SW 1271 (cell line): ENCODE measurements at places on chromosomes 4 and X.

- DNase-seq = no peak
Observed at GRCh38 chr4:167581449-167581965, 347.2 kb upstream of the SPOCK3 start.

DNA sequence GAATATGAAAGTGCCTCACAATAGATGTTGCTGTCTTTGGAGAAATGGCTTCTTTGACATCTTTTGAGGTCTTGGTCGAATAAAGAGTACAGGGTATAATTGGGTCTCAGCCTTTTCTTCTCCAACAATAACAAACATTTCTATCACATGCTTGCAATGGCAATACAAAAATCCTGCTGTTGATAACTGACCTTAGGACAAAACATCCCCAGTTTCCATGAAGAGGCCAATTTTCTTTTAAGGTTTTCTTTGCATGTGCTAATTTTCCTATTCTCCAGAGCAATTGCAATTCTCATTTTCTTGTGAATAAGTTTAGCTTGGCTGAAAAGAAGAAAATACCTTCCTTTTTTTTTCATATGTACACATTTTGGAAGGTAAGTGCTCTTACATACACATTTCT is 130.7 kb upstream of the RPS6KA6 start:
- DNase-seq = no peak

DNA sequence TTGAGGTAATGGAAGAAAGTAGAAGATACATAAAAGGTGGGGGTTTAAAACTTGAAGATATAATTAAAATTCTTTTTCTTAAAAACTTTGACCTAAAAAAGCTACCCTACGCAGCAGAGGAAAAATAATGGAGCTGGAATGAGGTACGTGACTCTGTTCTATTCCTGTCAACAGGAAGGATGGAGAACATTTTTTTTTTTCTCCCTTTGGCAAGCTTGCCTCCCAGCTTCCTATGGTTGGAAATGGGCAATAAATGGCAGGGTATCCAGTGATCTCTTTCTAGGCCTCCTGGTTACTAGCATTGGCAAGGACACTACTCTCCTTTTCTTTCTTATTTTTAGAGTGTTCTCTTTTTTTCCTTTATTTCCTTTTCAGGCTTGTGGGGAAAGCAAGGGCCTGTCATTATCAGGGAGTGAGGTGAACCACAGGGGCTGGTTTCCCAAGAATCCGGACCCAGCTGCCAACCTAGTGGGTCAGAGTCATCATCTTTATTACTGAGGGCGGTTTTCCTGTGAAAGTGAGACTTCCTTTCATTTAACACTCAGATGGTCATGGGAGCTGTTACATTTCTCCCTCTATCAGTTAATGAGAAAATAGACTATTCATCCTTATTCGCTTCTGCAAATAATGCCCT is 224.6 kb downstream of the SPRY1 start:
- no peak for DNase-seq

- DNase-seq = no peak
Observed at GRCh38 chrX:1323315-1323714, 13.3 kb upstream of the IL3RA start.

- no peak for DNase-seq
Observed at GRCh38 chr4:89263265-89263664, 44.3 kb downstream of the GPRIN3 start.

GRCh38 chr4:81106150-81106549 is 75.6 kb downstream of the BMP3 start:
- DNase-seq = no peak

- DNase-seq = no peak
Observed at GRCh38 chr4:53205970-53206369, 159.9 kb downstream of the SCFD2 start.

- peak; percentile 4 for DNase-seq
Observed at GRCh38 chr4:60757986-60758680, 442.0 kb upstream of the ADGRL3 start.

DNA sequence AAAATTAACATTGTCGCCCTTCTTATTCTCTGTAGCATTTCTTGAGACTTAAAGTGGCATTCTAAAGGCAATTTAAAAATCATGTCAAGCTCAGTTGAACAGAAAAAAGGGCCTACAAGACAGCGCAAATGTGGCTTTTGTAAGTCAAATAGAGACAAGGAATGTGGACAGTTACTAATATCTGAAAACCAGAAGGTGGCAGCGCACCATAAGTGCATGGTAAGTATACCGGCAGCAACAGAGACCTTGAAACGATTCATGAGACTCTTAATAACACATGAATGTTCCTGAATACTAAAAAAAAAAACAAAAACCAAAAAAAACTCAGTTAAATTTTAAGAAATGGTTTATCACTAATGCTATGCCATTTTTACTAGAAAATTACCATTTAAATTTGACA is 82.4 kb upstream of the HPRT1 start:
- peak; percentile 3 for DNase-seq

GRCh38 chr4:140156529-140157171 is 2.7 kb upstream of the MAML3 start:
- no peak for DNase-seq

GRCh38 chr4:89894649-89895550 is at the start of gene MMRN1:
Gene MMRN1, plus strand, starts transcription at chr4:89894854. Its CDS starts 118 bp downstream, at chr4:89894972.
- DNase-seq = no peak

DNA sequence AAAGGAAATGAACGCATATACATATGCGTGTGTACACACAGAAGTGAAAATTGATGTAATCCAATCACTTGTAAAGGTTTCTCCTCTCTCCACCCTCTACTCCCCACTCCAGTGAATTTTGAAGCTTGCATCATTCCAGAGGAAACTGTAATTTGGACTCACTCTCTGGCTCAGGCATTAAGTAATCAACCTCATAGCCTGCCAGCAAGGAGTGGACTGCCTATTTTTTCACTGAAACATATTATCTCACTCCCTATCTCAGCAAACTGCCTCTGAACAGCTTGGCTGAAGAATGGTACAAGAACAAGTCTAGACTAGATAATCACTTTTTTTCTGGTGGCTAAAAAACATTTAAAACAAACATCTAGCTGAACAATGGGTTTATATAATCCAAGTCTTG is 124.2 kb downstream of the C4orf51 start:
- DNase-seq = peak; percentile 6

- DNase-seq = no peak
Observed at GRCh38 chr4:3666263-3666662, 99.9 kb upstream of the ADRA2C start.

DNA sequence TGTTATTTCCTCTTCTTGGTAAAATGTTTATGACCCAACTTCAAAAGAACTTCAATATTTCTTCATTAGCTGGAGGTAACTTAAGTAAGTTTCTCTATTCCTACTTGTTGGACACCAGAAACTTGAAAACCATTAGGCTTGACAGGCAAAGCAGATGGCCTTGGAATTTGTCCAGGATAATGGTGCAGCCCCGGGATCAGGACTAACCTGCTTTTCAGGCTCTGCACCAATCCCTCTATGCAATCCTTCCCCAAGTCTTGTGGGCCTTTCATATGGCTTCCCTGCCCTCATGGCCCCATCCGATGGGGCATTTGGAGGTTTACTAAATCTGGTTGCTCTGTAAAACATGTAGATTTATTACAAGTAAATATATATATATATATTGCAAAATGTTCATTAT is 68.5 kb downstream of the SPINK2 start:
- DNase-seq = no peak

GRCh38 chr4:32789026-32789608 is 2068.9 kb downstream of the PCDH7 start:
- DNase-seq = no peak

DNA sequence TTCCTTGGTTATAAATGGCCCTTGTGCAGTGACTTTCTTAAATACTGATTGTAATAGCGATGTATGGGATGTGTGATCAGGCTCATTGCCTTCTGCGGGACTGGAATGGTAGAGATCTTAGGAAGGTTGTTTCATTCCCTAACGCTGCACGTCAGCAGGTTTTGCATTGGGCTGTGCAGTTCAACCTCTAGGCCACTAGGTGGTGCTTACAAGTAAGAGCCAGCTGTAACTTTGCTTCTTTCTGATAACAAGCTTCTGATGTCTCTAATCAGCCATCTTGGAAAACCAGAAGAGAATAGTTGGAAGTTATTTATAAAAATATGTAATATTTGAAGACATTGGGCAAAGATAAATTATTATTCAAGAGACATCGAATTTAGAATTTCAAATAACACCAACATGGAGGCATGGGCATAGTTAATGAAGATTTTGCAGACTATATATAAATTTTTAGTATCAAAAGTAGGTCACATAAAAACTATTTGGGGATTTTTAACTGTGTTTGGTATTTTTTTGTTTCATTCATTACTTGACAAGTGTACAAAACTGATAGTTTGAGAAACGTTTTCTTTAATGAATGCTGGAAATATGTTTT is 339.7 kb upstream of the PCDH7 start:
- peak; percentile 4 for DNase-seq

GRCh38 chrX:46447384-46447783 is 97.8 kb downstream of the ZNF674 start:
- no peak for DNase-seq

DNA sequence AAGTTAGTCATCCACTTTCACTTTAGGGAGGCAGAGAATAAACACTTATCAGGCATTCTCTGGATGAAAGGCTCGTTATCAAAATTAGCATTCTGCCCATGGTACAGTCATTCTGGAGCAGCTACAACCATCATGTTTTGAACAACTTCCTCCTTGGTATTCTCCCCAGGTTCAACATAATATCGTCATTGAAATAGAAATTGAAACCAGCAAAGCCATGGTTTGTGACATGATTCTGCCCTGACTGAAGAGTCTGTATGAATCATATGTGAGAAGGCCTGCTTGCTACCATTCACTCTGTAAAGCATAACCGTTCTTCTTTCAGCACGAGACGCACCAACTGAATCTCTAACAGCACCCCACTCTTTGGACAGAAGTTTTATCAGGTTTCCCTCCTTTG is 127.5 kb upstream of the RADX start:
- no peak for DNase-seq

DNA sequence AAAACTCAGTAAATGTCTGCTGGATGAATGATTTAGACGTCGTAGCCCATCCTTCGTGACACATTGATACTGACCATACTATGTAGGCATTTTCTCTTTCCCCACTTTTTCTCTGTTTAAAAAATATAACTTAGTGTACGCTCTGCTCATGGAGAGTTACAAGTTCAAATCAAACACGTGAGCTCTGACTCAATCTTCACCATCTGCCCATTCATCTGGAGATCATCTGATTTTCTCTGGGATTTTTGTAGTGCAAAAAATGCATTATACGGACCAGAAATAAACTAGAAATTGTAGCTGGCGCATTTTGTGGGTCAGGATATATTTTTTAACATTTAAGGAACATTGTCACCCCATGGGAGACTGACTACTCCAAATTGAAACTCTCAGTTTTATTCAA is 124.7 kb upstream of the FAM9B start:
- DNase-seq = no peak

- DNase-seq = no peak
Observed at GRCh38 chr4:88616275-88617150, 24.2 kb downstream of the HERC3 start.

GRCh38 chr4:69120870-69121269 is 24.6 kb downstream of the UGT2B7 start:
- no peak for DNase-seq

DNA sequence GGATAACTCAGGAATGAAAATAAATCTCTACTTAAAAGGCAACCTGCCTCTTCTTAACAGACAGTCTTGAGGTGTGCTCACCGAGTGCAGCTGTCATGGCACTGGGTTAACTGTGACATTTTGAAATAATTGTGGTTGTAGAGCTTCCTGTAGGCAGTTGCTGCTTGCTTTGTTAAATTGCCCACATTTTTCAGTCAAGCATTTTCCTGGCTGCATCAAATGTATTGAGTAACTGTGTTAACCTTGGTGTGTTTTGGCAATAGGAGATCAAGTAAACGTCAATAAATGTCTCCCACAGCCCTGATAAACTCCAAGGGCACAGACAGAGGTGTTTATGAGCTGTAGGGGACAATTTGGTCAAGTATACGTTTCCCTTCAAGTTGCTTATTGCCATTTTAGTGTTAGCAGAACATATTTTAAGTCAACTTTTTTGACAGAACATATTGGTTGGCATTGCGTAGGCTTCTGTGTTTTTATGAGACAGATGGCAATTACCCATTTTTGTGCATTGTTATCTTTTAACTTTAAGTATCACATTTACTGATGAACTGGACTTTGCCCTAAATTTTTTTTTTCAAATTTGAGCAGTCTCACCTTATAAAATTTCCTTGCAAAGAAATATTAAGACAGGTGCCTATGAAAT is 527.4 kb downstream of the C4orf33 start:
- no peak for DNase-seq

GRCh38 chr4:98663226-98664006 is 5.0 kb upstream of the TSPAN5 start:
- DNase-seq = no peak

- no peak for DNase-seq
Observed at GRCh38 chr4:8353912-8354453, 84.4 kb downstream of the HTRA3 start.

DNA sequence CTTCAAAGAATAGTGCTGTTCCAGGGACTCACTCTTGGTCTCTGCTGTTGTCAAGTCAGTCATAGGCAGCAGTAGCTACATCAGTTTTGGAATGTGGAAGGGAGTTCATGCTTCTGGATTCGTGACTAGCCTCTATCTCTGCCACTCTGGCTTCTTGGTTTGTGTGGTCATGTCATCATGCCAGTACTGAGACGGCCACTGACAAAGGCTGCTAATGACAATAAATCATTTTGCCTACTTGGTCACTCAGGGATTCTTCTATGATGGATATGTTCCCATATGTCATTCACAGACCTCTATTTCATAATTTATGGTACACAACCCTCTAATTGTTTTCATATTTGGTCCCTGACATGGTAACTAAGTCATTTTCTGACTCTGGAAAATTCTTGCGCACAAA is 450.8 kb upstream of the BOD1L1 start:
- no peak for DNase-seq

DNA sequence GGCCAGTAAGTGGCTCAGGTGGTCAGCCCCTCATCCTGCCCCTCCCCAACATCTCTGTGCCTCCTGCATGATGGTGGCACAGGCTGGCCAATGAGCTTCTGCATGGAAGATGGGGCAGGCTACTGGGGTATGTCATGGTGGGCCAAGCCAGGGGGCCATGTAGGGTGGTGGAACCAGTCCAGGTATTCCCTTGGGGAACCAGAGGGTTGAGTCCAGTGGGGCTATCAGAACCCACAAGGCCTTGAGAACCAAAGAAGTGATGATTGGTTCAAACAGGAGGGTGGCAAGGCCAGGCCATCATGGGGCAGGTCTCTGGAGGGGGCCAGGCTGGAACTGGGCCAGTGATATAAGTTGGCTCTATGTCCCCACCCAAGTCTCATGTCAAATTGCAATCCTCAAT is 18.8 kb upstream of the PPP2R2C start:
- no peak for DNase-seq
